ENCODE measurements at places on chromosomes 3 and 15.

DNA sequence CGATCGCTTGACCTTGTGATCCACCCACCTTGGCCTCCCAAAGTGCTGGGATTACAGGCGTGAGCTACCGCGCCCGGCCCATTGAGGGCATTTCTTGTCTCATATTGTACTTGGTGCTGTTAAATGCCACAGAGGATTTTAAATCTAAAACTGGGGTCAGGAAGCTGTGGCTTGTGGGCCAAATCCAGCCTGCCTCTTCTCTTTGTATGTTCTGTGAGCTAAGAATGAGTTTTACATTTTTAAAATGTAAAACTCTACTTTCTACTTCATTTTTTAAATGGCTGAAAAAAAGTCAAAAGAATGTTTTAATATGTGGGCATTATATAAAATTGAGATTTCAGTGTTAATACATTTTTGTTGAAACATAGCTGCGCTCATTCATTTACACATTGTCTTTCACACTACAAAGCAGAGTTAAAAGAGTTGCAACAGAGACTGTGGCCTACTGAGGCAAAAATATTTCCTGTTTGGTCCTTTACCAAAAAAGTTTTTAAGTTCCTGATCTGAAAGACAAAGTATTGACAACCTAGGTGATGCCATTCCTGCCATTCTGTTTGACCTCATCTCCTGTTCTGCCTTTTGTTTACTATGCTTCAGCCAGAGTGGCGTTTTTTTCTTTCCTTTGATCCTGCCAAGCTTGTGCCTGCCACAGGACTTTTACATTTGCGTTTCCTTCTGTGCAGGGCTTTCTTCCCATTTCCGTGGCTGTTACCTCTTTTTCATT lies 50.4 kb downstream of the PDCD6IP start:
- H3K27ac ChIP-seq: no peak overlapping the region
- no peak overlapping the region for H3K4me3 ChIP-seq
- no peak for DNase-seq
- peaks cover 44% of the 10 kb centered on the region for H3K36me3 ChIP-seq
- no peaks in the 10 kb centered on the region for H3K27me3 ChIP-seq

DNA sequence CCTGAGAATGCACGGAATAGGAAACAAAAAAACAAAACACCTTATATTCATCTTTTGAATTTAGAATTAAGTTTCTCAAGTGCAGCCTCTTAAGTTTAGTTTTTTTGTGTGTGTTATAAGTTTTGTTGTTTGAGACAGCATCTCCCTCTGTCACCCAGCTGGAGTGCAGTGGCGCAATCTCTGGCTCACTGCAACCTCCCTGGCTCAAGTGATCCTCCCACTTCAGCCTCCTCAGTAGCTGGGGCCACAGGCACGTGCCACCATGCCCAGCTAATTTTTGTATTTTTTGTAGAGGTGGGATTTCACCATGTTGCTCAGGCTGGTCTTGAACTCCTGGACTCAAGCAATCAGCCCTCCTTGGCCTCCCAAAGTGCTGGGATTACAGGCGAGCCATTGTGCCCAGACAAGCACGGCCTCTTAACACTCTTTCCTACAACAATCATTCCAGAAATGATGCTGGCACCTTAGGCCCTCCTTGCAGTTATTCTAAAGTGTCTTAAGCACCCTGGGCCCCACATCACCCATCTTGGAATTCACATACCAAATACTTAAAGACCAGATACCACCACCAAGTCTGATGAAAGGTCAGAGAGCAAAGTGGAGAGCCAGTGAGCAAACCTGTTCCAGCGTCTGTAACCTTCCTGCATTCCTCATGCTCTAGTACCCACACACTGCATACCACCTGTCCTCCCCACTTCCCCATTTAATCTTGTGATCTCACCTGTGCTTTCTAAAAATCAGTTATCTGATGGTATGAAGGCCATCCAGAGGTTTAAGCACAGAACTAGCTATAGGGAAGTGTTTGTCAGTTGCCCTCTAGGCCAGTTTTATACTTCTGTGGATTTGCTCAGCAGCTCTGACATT lies 6.9 kb upstream of the SPG11 start:
- peaks cover 34% of the 10 kb centered on the region for H3K27me3 ChIP-seq
- no peak overlapping the region for H3K27ac ChIP-seq
- no peaks in the 10 kb centered on the region for H3K4me1 ChIP-seq
- DNase-seq: no peak

- H3K36me3 ChIP-seq: no peaks in the 10 kb centered on the region
- H3K27me3 ChIP-seq: peaks cover 6% of the 10 kb centered on the region
- H3K4me1 ChIP-seq: no peaks in the 10 kb centered on the region
- H3K4me3 ChIP-seq: no peak overlapping the region
- H3K27ac ChIP-seq: no peak overlapping the region
- DNase-seq: no peak
Observed at GRCh38 chr3:167350245-167350862, 29.7 kb downstream of the ZBBX start.

- no peak for DNase-seq
- no peak overlapping the region for H3K27ac ChIP-seq
- H3K27me3 ChIP-seq: no peaks in the 10 kb centered on the region
Observed at GRCh38 chr15:72766780-72767179, 16.8 kb downstream of the ADPGK start.

GRCh38 chr15:35925275-35926006 lies 379.5 kb upstream of the DPH6 start:
- no peaks in the 10 kb centered on the region for H3K4me1 ChIP-seq
- no peaks in the 10 kb centered on the region for H3K36me3 ChIP-seq
- no peak for DNase-seq
- no peak overlapping the region for H3K27ac ChIP-seq

GRCh38 chr3:133983126-133983525 lies 46.6 kb downstream of the SLCO2A1 start:
- no peaks in the 10 kb centered on the region for H3K27me3 ChIP-seq
- no peaks in the 10 kb centered on the region for H3K36me3 ChIP-seq
- no peak for DNase-seq
- no peak overlapping the region for H3K4me3 ChIP-seq
- H3K27ac ChIP-seq: no peak overlapping the region
- H3K4me1 ChIP-seq: peaks cover 13% of the 10 kb centered on the region

DNA sequence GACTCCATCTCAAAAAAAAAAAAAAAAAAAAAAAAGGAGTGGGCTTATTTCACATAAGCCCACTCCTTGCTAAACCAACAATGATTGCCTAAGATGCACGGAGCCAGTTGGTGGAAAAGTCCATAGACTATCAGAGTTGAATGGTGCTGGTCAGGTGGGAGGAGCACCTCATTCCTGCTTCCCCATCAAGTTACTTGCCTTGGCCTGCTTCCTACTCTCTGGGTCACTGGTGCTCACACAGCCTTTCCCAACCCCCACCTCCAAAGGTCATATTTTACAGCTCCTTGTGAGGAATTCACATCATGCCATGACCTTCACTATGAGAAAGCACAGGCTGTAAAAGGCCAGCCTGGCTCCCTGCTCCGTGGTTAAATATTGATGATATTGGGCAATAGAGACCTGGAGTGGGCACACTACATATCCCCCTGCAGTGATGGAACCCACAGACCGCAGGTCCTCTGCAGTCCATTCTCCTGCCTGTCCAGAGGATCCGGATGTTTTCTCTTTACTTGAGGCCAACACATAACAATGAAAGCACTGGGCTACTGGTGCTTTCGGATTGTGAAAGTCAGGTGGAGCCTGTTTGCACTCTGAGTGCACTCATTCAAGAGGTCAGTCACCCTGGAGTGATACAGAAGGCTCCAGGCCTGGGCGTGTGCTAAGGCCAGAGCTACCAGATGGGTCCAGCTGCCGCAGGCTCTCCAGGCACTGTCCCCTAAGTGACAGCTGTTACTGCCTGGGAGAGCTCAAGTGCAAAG lies at the start of gene SLC51B:
TSS of gene SLC51B (plus strand) at position 664 of the 758 bp plus-strand sequence. CDS start 4,618 bp downstream, outside the sequence.
- H3K4me1 ChIP-seq: peaks cover 13% of the 10 kb centered on the region
- H3K27ac ChIP-seq: no peak within 1 kb of the TSS
- H3K4me3 ChIP-seq: no peak within 1 kb of the TSS

DNA sequence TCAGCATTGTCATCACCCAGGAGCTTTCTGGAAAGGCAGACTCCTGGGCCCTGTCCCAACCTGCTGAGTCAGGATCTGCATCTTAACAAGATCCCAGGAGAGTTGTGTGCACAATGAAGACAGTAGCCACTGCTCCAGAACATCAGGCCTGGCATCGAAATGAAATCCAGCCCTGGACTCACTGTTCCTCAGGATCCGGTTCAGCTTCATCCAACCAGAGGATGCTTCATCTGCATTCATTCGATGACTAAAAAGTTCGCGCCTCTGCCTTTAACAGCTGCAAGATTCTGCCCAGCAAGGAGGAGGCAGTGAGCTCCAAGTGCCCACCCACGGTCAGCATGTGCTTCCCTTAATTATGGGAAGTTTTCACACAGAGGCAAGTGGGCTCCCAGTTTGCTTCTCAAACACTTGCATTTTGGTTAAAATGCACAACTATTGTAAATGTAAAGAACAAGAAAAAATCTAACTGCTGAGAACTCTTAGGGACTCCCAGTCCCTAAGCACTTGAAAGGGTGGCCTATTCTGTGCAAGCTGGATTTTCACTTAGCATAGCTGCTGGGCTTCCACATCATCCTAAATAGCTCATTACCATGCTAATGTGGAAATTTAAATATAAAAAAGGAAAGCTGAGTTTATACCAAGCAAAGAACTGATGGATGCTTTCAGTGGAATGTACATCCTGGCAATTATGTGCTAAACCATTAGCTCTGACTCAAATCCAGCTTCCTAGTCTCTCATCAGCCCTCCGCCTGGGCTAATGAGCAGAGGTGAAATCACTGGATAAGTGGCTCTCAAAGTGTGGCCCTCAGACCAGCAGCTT lies 25.5 kb upstream of the ESYT3 start:
- DNase-seq: no peak
- no peak overlapping the region for H3K4me3 ChIP-seq
- peaks cover 14% of the 10 kb centered on the region for H3K36me3 ChIP-seq
- H3K4me1 ChIP-seq: no peaks in the 10 kb centered on the region
- H3K27me3 ChIP-seq: peaks cover 4% of the 10 kb centered on the region

DNA sequence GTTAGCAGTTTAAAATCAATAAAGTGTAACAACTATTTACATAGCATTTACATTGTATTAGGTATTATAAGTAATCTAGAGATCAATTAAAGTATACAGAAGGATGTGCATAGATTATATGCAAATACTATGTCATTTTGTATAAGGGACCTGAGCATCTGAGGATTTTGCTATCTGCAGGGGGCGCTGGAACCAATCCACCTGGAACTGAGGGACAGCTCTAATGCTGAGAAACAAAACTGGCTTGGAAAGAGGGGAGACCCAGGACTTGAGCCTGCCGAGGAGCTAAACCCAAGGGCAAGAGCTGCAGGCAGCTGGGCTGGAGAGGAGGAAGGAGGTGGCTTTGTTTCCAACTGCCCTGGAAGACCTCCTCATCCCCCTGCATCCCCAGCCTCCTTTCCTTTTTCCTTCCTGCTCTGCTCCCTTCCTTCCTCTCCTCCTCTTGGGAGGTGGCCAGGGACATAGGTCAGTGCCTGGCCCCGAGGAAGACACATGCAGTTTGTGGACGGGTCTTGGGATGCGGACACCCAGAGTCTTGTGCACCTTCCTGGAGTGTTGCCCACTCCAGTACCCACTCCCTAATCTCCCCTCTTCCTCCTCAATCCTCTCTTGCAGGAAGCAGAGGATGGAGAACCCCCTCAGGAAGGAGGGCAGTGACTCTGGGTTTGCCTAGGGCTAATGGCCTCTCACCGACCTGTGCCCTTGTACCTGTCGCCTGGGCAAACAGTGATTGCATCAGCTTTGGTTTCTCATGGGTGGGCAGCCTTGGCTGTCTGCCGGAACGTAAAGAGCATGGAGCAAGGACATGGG lies 825 bp upstream of the RTP3 start:
- peak; percentile 71 for DNase-seq
- no peaks in the 10 kb centered on the region for H3K27me3 ChIP-seq
- H3K4me1 ChIP-seq: peaks cover 6% of the 10 kb centered on the region
- no peaks in the 10 kb centered on the region for H3K36me3 ChIP-seq
- no peak overlapping the region for H3K27ac ChIP-seq

DNA sequence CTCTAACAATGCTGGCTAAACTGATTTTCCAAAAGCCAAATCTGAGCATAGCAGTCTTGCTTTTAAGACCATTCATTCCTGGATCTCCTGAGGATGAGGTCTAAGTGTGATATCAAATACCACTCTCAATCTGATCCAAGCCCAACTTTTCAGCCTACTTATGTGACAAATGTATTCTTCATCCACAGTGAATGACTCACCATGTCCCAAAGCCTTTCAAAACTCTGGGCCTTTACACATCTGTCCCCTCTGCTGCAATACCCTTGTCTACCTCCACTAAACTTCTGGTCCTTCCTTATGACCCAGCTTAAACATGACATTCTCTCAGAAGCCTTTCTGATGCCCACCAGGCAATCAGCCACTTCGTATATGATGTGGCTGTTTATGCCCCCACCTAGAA lies 4.6 kb downstream of the ANAPC13 start:
- H3K36me3 ChIP-seq: peaks cover 42% of the 10 kb centered on the region
- DNase-seq: no peak
- no peak overlapping the region for H3K4me3 ChIP-seq
- H3K27ac ChIP-seq: peak overlapping the region; percentile 5
- no peaks in the 10 kb centered on the region for H3K27me3 ChIP-seq

- no peak overlapping the region for H3K27ac ChIP-seq
- no peaks in the 10 kb centered on the region for H3K4me1 ChIP-seq
- H3K4me3 ChIP-seq: no peak overlapping the region
- no peak for DNase-seq
Observed at GRCh38 chr15:20351448-20351971, 190.1 kb downstream of the GOLGA6L6 start.

DNA sequence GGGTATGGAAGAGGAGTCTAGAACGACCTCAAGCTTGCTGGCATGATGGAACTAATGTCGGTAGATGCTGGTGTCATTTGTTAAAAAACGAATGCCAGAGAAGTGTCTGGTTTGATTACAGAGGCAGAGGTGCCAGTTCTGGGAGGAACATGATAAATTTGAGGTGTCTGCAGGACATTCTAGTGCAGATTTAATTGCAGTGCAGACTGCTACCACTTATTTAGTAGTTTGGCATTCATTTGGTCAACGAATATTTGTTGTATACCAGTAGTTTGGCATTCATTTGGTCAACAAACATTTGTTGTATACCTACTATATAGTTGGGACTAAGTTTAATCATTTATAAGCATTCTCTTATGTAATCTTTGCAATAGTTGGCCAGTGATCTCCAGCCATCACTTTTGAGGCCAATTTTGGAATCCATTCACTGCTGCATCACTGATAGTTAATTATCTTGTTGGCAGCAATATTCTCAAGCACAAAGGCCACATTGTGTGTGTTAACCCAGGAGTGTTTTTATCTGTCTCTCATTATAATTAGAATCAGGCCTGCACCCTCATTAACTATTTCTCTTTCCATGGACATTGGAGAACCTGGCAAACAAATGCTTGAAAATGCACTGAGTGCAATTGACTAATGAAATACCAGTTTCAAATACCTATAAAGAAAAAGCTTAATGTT lies 19.5 kb upstream of the TGFBR2 start:
- H3K27me3 ChIP-seq: no peaks in the 10 kb centered on the region
- no peak overlapping the region for H3K4me3 ChIP-seq
- no peak overlapping the region for H3K27ac ChIP-seq
- no peaks in the 10 kb centered on the region for H3K4me1 ChIP-seq
- no peak for DNase-seq

GRCh38 chr3:37210230-37210629 lies 35.8 kb upstream of the LRRFIP2 start:
- H3K27me3 ChIP-seq: peaks cover 3% of the 10 kb centered on the region
- DNase-seq: no peak
- no peaks in the 10 kb centered on the region for H3K36me3 ChIP-seq
- H3K27ac ChIP-seq: no peak overlapping the region
